ENCODE measurements at places on chromosomes 5 and 9.

DNA sequence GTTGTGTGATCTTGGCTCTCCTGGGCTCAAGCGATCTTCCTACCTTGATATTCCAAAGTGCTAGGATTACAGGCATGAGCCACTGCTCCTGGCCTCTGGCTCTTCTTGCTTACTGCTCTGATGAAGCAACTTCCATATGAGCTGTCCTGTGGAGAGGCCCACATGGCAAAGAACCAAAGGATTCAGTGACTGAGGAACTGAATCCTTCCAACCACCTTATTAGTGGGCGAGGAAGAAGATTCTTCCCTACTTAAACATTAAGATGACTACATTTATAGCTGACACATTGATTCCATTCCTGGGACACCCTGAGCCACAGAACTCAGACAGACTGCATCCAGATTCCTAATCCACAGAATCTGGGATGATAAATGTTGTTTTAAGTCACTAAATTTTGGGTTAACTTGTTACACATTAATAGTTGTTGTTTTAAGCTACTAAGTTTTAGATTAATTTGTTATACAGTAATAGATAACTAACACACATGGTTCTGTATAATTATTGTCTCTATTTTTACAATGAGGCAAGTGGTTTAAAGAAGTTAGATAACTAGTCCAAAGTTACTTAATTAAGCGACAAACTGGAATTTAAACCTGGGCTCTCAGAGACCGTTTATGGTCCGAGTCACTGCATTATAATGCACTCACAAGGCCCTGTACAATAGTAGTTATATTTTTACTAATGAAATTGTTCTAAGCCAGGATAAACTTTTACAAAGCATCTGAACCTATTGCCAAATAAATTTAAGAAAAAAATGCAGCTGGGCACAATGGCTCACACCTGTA is 16.7 kb upstream of the SLCO4C1 start:
- no peak for DNase-seq

DNA sequence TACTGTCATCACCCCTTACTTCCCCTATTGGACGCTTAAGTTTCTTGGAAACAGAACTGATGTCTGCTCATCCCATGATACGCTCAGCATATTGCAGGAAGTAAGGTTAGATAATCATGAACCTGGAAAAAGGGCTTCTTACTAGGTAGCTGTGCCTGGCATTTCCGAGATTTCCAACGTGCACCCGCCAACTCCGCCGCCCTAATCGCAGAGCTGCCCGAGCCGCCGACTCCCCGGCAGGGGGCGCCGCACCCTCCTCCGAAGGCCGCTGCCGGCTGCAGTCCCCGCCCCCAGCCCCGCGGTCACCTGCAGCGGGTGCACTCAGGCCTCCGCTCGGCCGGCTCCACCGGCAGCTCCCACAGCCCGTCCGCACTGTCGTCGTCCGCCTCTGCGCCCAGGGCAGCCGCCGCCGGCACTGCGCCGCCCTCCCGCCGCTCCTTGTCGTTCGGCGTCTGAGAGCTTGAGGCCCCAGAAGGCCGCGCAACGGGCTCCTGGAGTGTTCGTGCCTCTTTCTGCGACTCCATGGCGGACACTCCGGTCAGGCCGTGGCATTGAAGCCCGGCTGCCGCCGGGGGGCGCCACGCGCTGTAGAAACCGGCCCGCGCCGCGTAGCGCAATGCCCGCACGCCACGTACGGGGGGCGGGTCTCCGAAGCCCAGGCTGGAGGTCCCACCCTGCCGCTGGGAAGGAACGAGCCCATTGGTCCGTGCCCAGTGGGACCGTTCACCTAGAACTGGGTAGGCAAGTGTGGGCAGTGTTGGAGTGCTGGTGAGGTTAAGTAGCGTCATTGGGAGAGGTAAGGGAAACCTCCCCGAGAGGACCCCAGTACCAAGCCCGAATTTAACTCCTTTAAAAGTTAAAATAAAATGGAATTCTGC is at the start of gene DTWD2:
Gene DTWD2, minus strand, starts transcription at position 560 of the 878 bp plus-strand sequence. Its CDS starts 36 bp downstream, at position 524.
- peak; percentile 82 for DNase-seq

GRCh38 chr5:122264610-122265009 is 47.4 kb upstream of the SNCAIP start:
- no peak for DNase-seq

DNA sequence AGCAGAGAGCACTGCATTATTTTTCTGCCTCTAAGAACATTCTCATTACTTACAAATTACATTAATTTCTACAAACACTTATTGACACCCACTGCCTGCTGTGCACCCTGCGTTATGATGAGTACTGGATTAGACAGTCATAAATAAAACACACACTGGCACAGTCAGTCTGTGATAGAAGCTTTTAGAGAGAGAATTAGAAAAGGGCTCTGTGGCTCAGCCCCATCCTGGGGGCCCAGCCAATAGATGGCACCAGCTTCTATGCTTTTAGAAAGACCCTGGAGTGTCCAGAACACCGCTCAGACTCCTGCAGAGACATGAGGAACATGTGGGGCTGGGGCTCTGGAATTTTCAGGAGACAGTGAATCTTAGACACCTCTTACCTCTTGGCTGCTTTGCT is 61.0 kb upstream of the RAPGEF1 start:
- no peak for DNase-seq

GRCh38 chr5:82719368-82719767 is 357.8 kb downstream of the TMEM167A start:
- no peak for DNase-seq

DNA sequence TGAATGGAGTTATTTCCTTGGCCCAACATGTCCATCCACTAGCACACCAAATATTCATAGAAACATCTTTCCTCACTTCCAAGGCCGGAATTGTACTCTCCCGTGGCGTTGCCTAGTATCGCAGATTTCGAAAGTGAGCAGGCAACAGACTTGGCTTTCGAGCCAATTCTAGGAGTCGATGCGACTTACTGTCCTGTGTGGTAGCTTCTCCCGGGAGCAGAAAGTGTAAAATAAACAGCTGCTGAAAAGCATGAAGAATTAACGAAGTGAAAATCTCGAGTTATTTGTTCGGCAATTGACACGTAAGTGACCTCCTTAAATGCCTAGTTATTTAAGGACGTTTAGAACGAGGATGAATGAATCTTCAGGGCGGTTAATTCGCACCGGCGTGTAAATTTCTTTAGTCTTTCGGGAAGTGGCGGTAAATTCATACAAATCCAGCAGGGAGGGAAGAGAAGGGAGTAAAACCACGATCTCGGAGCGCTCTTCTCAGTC is 449 bp upstream of the PCSK5 start:
- no peak for DNase-seq

DNA sequence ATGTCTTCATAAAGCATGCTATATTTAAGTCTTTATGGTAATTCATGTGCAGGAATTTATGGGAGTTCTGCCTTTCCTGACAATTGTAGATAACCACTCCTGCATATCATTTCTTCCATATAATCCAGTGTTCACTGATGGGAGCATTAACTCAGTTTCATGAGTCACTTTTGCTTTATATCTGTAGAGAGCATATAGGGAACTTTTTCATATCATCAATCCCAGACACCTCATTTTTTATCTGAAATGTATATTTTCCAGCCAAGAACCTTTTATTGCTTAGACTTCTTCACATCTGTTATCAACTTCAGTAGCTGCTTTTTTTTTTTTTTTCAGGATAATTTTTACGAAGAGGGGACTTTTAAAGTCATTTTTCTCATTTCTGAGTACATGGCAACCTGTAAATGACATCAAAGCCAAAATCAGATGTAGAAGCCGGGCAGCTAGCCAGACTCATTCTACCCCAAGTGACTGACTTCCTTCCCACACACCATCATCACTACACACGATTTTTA is 41.1 kb downstream of the NFX1 start:
- DNase-seq = no peak

All from activated naive CD4-positive, alpha-beta T cell (primary cell).